ENCODE measurements at places on chromosomes 11 and 22. TPM values are rescaled to one million over a fixed set of nuclear protein-coding genes. Genes with fewer than 3 reads are reported as not detected.
A peak's percentile ranks its signal among the peaks of the same experiment; 100 is the strongest.

Gene OR2AG2
- total RNA-seq: not detected

DNA sequence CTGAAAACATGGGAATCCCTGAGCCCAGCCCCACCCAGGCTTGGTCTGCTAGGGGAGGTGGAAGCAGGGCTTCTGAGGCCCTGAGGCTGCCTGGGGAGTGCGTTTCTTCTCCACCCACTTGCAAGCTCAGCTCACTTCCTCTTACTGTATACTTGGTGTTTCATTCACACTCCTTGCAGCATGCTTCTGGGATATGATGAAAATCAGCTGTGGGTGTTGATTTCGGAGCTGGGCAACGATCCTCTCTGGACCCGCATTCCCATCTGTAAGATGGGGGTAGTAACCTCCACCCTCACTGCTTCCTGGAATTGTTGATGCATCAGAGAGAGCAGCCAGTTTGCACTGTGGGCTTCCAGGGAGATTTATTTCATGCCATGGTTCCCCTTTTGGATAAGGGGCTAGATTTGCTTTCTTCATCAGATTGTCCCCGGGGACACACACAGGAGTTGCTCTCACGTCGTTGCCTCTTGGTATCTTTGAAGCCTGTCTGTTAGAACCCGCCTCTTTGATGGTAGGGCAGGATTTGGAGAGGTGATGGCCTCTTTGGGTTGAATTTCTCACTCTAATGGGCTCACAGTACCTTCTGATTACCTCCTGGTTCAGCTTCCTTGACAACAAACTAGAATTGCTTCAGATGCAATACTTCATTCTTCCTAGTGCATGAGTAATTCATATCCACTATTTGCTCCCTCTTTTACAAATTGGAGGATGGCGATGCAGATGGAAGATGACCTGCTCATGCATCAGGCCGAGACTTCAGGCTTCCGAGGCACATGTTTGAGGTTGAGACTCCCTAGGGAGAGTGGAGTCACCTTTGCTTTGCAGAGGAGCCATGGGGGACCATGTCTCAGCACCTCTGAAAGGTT, 40.4 kb downstream of the BCR start:
- H3K36me3 ChIP-seq: no peaks in the 10 kb centered on the region
- peak overlapping the region; percentile 58 for H3K27ac ChIP-seq
- peaks cover 94% of the 10 kb centered on the region for H3K4me1 ChIP-seq
- no peak for DNase-seq
- no peak overlapping the region for H3K4me3 ChIP-seq

Gene RAC2
- 6.5 TPM for total RNA-seq

GRCh38 chr11:68270196-68271022, 1.4 kb downstream of the C11orf24 start:
- no peak for DNase-seq
- peaks cover 26% of the 10 kb centered on the region for H3K36me3 ChIP-seq
- H3K4me3 ChIP-seq: peak overlapping the region; percentile 78
- H3K27ac ChIP-seq: peak overlapping the region; percentile 96

DNA sequence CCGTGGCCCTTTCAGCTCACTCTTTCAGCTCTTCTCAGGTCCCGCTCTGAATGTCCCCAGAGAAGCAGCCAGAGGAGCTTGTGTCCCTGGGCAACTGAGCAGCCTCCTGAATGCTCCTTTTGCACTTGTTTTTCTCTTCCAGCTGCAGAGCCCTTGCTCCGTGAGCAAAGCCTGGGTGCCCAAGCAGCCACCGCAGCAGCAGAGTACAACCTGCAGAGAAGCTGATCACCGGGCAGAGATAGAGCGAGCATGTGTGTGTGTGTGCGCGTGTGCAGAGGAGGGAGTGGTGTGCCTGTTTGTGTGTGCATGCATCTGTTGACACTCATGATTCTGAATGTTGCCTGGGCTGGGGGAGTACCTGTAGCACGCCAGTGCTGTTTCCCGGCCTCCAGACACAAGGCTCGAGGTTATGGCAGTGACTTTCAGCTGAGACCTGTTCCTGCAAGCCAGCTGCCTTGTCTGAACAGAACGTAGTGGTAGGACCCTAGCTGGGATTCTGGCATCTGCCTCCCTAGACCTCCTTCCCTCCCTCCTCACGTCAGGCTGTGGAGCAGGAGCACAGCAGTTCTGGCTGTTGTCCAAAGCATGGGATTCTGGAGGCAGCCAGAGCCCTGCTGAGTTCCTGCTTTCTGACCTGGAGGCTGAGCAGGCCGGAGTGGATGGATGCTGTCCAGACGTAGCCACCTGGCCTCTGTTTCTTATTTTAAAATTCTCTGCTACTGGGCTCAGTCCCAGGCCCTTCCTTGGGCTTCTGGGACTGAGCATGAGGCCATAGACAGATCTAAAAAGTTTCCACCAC, 4.5 kb upstream of the MAPK8IP1 start:
- H3K4me3 ChIP-seq: no peak overlapping the region
- H3K4me1 ChIP-seq: peaks cover 3% of the 10 kb centered on the region
- peaks cover 47% of the 10 kb centered on the region for H3K36me3 ChIP-seq
- DNase-seq: no peak
- no peak overlapping the region for H3K27ac ChIP-seq
- no peaks in the 10 kb centered on the region for H3K27me3 ChIP-seq

DNA sequence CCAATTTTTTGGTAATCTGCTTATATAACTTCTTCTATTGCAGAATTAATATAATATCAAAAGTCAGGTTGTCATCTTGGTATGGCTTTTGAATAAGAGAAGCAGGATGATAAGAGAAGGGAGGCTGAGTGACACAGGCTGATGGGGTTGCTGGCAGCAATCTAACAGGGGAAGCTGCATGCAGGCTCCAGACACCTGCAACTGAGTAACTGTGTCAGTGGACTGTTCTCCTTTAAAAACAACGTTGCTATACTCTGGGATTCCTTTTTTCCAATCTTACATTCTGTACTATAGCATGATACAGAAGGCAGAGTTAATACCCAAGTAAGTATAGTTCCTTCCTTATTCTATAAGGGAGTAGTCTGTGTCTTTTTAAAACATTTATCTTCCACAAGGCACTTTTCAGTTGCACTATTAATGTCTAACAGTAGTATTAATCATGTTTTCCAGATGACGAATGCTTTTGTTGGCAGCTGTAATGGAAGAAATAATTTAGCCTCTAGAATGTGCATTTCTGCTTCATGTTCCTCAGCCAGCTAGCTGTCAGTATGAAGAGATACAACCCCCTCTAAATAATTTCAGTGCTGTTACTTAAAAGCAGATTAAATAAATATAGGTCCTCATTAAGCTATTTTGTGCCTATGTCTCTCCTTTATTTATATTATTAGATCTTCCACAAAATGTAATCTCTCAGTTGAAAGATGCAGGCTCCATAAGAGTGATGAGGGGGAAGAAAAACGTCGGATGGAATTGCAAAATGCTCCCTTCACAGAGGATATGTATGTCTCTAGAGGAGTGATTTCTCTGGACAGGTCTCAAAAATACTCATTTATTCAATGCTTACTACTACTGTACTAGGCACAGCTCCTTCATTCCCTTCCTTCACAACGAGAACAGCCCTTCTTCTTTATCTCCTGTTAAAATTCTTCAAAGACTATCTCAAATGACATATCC, 50.8 kb downstream of the ATG16L2 start:
- peaks cover 8% of the 10 kb centered on the region for H3K36me3 ChIP-seq
- peak overlapping the region; percentile 47 for H3K27ac ChIP-seq
- no peaks in the 10 kb centered on the region for H3K27me3 ChIP-seq
- peaks cover 23% of the 10 kb centered on the region for H3K4me1 ChIP-seq
- no peak overlapping the region for H3K4me3 ChIP-seq

- no peak overlapping the region for H3K4me3 ChIP-seq
- peaks cover 9% of the 10 kb centered on the region for H3K4me1 ChIP-seq
- H3K27me3 ChIP-seq: peaks cover 8% of the 10 kb centered on the region
- no peak overlapping the region for H3K27ac ChIP-seq
- no peaks in the 10 kb centered on the region for H3K36me3 ChIP-seq
- DNase-seq: no peak
Measured at GRCh38 chr22:29715240-29715639, 4.6 kb upstream of the CABP7 start.

- no peaks in the 10 kb centered on the region for H3K27me3 ChIP-seq
- peaks cover 9% of the 10 kb centered on the region for H3K36me3 ChIP-seq
- H3K4me3 ChIP-seq: no peak overlapping the region
- H3K4me1 ChIP-seq: no peaks in the 10 kb centered on the region
- no peak overlapping the region for H3K27ac ChIP-seq
- DNase-seq: no peak
Measured at GRCh38 chr22:25176175-25176574, 23.5 kb upstream of the CRYBB3 start.

DNA sequence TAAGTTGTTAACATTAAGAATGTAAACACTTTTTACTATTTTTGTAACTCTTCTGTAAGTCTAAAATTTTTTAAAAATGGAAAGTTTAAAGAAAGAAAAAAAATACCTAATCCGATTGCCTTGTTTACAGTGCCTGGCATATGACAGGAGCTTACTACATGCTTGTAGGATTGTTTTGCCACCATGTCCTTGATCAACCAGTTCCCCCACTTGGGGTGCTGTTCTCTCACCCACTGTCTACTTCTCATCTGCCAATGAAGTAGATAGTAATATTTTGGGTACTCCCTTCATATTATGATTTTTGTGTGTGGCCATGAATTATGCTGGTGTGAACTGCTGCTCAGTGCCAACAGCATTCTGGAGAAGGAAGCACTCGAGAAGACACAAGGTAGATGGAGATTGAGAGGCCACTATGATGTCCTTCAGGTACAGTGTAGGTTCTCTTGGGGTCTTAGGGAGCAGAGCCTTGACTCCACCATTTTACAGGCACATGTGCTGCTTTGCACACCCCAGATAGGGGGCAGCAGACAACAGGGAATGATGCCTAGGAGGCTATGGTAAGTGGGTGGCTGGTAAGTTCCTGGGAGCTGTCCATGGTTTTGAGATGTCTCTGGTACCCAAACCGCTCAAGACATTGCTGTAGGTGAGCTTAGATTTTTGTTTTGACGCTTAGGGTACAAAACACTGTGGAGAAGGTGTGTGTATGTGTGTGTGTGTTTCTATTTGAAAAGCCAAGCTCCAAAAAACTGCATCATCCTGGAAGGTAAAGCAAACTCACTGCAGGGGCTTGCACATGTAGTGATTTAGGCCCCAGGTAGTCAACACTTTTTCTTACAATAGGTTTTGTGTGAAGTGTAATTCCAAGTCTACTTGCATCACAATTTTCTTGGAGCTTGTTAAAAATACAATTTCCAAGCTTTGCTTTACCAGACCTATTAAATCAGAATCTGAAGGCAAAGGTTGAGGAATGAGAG, 494.5 kb upstream of the LARGE1 start:
- no peaks in the 10 kb centered on the region for H3K36me3 ChIP-seq
- no peaks in the 10 kb centered on the region for H3K27me3 ChIP-seq
- H3K27ac ChIP-seq: no peak overlapping the region
- peak; percentile 62 for DNase-seq
- H3K4me3 ChIP-seq: no peak overlapping the region
- H3K4me1 ChIP-seq: no peaks in the 10 kb centered on the region

GRCh38 chr11:44286268-44286880, 23.6 kb downstream of the ALX4 start:
- no peak overlapping the region for H3K4me3 ChIP-seq
- H3K27ac ChIP-seq: no peak overlapping the region
- no peaks in the 10 kb centered on the region for H3K27me3 ChIP-seq

GRCh38 chr11:14547440-14547839, 27.3 kb upstream of the PSMA1 start:
- no peak for DNase-seq
- no peak overlapping the region for H3K4me3 ChIP-seq
- H3K4me1 ChIP-seq: peaks cover 14% of the 10 kb centered on the region
- no peaks in the 10 kb centered on the region for H3K27me3 ChIP-seq

GRCh38 chr11:117295438-117296137, 4.4 kb downstream of the BACE1-AS start:
- H3K4me3 ChIP-seq: no peak overlapping the region
- H3K4me1 ChIP-seq: peaks cover 16% of the 10 kb centered on the region
- H3K27ac ChIP-seq: no peak overlapping the region
- no peaks in the 10 kb centered on the region for H3K27me3 ChIP-seq
- DNase-seq: no peak

DNA sequence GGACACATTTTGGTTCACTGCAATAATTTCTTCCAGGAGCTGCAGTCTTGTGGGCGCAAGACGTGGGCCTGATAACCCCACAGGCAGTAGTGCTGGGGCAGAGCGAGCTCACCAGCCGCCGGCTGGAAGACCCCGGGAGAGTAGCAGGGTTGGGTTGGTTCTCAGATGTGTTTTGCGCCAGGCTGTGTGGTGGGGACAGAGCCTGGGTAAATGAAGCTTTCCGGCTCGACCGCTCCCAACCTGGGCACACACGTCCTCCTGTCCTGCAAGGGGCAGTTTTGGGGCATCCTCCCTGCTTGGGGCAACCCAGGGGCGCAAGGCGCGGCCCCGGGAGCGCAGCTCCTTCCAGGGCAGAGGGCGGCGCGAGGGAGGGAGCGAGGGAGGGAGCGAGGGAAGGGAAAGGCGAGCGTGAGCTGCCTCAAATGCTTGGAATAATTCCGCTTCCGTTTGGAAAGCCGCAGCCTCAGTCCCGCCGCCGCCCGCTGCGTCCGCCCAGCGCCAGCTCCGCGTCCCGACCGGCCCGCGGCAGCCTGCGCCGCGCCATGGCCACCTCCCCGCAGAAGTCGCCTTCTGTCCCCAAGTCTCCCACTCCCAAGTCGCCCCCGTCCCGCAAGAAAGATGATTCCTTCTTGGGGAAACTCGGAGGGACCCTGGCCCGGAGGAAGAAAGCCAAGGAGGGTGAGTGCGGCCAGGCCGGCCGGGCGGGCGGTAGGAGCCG, at the start of gene PARVA:
PARVA (plus strand) TSS at position 466 of the 718 bp plus-strand sequence; CDS start at position 543, 77 bp downstream.
- no peaks in the 10 kb centered on the region for H3K27me3 ChIP-seq
- peak; percentile 92 for DNase-seq
- H3K36me3 ChIP-seq: no peaks in the 10 kb centered on the region

Gene CCDC116
- 0.42 TPM for total RNA-seq

Gene KCNJ1
- not detected for total RNA-seq

Gene RBMXL2
- not detected for total RNA-seq

Gene OLFML1
- 5.6 TPM for total RNA-seq

Gene HBD
- not detected for total RNA-seq

GRCh38 chr22:38834215-38834953, 9.4 kb downstream of the NPTXR start:
- no peaks in the 10 kb centered on the region for H3K27me3 ChIP-seq
- no peak for DNase-seq
- no peaks in the 10 kb centered on the region for H3K36me3 ChIP-seq
- no peaks in the 10 kb centered on the region for H3K4me1 ChIP-seq
- no peak overlapping the region for H3K27ac ChIP-seq

Gene ACTN3
- not detected for total RNA-seq

- no peak for DNase-seq
- no peaks in the 10 kb centered on the region for H3K27me3 ChIP-seq
- H3K27ac ChIP-seq: no peak overlapping the region
- no peaks in the 10 kb centered on the region for H3K4me1 ChIP-seq
- no peaks in the 10 kb centered on the region for H3K36me3 ChIP-seq
Measured at GRCh38 chr11:14342906-14343305, 16.1 kb downstream of the RRAS2 start.

Gene RFPL1
- not detected for total RNA-seq

- no peaks in the 10 kb centered on the region for H3K36me3 ChIP-seq
- no peak overlapping the region for H3K4me3 ChIP-seq
- H3K4me1 ChIP-seq: peaks cover 27% of the 10 kb centered on the region
- DNase-seq: no peak
Measured at GRCh38 chr22:24386937-24387471, 40.4 kb upstream of the ADORA2A start.

GRCh38 chr11:3050386-3051195, 6.6 kb downstream of the CARS1 start:
- H3K27me3 ChIP-seq: no peaks in the 10 kb centered on the region
- H3K4me1 ChIP-seq: peaks cover 85% of the 10 kb centered on the region
- DNase-seq: no peak
- H3K4me3 ChIP-seq: no peak overlapping the region
- H3K36me3 ChIP-seq: peaks cover 35% of the 10 kb centered on the region

Gene VSIG2
- not detected for total RNA-seq

All from esophagus muscularis mucosa (tissue), 4 donors.